Effector CD4-positive, alpha-beta T cell (primary cell): ENCODE measurements at places on chromosomes 1 and 21.
A peak's percentile ranks its signal among the peaks of the same experiment; 100 is the strongest.

- no peak for DNase-seq
These were observed 79.5 kb downstream of the EVI5 start for GRCh38 chr1:92705446-92705845.

DNA sequence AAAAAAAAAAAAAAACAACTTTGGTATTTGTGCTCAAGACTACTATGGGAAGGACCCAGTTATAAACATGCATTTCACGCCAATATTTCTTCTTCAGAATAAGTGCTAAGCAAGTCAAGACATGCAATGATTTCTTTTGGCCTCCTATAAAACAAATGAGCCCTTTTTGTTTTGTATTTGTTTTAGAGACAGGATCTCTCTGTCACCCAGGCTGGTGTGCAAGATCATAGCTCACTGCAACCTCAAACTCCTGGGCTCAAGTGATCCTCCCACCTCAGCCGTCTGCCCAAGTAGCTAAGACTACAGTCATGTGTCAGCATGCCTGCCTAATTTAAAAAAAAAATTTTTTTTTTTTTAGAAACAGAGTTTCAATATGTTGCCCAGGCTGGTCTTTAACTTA is 348.7 kb downstream of the PCP4 start:
- no peak for DNase-seq

DNA sequence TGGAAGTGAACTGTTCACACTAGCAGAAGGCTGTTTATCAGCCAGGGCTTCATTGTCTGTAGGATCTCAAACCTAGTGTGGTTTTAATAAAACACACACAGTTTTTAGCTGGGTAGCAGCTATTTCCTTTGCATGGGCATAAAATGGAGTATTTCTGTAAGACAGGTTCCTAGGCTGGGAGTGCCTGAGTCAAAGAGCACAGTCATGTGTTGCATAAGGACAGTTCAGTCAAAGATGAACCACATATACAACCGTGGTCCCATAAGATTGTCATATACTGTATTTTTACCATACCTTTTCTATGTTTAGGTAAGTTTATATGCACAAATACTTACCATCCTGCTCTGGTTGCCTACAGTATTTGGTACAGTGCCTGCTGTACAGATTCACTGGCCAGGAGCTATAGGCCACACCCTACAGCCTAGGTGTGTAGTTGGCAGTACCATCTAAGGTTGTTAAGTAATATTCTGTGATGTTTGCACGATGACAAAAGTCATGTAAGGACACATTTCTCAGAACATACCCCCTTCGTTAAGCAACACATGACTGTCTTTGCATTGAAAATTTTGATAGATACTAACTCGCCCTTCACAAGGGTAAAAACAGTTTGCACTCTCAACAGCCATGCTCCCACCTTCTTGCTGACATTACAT is 17.2 kb downstream of the LGALS8 start:
- DNase-seq, result no peak

- DNase-seq, result no peak
These were observed 548.6 kb downstream of the LTN1 start for GRCh38 chr21:28444111-28444510.

- DNase-seq, result no peak
These were observed 1453.2 kb downstream of the PLA2G4A start for GRCh38 chr1:188281921-188282320.

DNA sequence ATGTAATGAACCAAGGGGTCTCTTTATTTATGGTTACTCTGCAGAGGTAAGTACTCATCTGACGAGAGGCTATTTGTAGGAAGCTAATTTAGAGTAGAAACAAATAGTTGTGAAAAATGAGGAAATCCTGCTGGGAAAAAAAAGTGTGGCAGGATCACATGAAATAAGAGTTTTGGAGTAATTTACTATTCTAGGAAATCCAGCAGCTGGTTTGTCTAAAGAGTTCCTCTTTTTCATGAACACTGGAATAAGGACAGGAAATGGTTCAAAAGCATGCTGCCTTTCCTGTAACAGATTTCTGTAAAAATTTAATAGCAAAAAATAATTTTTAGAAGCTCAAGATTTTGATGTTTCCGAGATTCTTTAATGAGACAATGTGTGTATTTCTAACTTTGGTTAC is 177.3 kb downstream of the CHRM3 start:
- DNase-seq, result no peak

- peak; percentile 24 for DNase-seq
These were observed 724 bp downstream of the ST7L start for GRCh38 chr1:112618114-112618720.
